Left cardiac atrium (tissue), 4 donors: ENCODE measurements at places on chromosomes 3 and 15. TPM values are rescaled to one million over a fixed set of nuclear protein-coding genes. Genes with fewer than 3 reads are reported as not detected.

GRCh38 chr3:197001972-197002700 lies 27.5 kb downstream of the MELTF start:
- DNase-seq = peak; percentile 47

The CORO2B gene
- total RNA-seq = 8.9 TPM

GRCh38 chr15:70597056-70597603 lies 166.2 kb downstream of the UACA start:
- no peak for DNase-seq

- DNase-seq = no peak
Measured at GRCh38 chr15:56964182-56964581, 45.7 kb downstream of the TCF12 start.

- DNase-seq = no peak
Measured at GRCh38 chr3:45994419-45995235, 997 bp downstream of the FYCO1 start.

The SLC28A1 gene
- 0.18 TPM for total RNA-seq

The CHRD gene
- total RNA-seq = 7.2 TPM

The FRMD5 gene
- total RNA-seq = 9.1 TPM

DNA sequence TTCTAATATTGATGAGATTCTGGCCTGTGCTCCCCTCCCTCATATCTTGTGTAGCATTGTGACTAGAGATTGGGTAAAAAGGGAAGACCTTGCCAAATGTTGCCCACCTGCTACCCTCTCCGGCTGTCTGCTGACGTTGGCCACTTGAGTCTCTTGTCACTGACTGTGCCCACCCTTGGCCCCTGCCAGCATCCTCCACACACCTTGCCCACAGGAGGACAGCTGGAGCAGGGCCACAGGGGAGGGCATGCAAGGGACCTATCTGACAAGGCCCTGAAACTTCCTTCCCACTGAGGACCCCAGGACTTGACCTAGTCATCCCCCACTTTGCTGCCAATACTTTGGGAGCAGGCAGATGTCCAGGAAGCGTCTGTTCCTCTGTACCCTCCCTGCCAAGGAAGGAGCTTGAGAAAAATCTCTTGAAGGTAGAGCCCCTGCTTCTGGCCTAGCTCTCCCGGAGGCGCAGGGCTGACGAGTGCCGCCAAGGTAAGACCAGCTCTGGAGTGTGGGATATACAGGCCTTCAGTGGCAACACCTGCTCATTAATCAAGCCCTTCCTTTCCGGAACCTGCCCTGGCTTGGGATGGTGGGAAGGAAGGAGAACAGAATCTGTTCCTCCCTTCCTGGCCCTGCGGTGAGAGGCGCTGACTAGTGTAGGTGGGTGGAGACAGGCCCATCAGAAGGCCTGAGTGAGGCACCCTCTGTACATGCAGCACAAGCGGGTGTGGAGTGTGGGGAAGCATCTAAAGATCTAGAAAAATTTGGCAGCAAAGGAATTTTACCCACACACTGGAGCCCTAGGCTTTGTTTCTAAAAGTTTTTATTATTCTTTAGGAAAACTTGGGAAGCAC lies 4.9 kb upstream of the PAK6 start:
- no peak for DNase-seq

The DLEC1 gene
- 0.29 TPM for total RNA-seq

The CCDC39 gene
- not detected for total RNA-seq

GRCh38 chr3:13011573-13012220 lies 61.5 kb downstream of the IQSEC1 start:
- DNase-seq = no peak

The EBLN2 gene
- total RNA-seq = 1.5 TPM

The MASP1 gene
- total RNA-seq = 74.7 TPM

- DNase-seq = no peak
Measured at GRCh38 chr3:69986419-69986818, 13.1 kb upstream of the SAMMSON start.

- peak; percentile 15 for DNase-seq
Measured at GRCh38 chr15:90911906-90912769, 9.0 kb downstream of the MAN2A2 start.

DNA sequence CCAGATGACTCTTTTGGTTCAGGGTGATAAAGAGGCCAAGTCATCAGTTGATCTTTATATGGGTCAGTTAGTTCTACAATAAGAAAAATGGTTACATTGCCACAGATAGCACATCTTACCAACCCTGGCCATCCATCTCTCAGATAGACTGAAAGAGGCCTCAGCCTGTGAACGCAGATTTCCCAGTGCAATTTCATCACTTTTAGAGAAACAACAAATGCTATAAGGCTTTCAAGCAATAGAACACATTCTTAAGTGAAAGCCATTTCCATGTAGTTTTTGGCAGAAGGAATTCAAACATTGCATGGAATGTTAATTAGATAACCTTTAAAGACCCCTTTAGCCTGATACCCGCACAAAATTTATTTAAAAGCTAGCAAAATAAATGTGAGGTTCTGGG lies 200.6 kb upstream of the ZBTB20 start:
- no peak for DNase-seq
